Hindlimb muscle (tissue), 1 donor: ENCODE measurements at places on chromosomes 6 and 20. TPM values are rescaled to one million over a fixed set of nuclear protein-coding genes. Genes with fewer than 3 reads are reported as not detected.
A peak's percentile ranks its signal among the peaks of the same experiment; 100 is the strongest.

SLC35D3 gene
- polyA plus RNA-seq: not detected

TINAG gene
- not detected for polyA plus RNA-seq

CTAGE9 gene
- not detected for polyA plus RNA-seq

PNLDC1 gene
- 0.39 TPM for polyA plus RNA-seq

TMEM217 gene
- 0.72 TPM for polyA plus RNA-seq

CST9L gene
- polyA plus RNA-seq: not detected

XRN2 gene
- polyA plus RNA-seq: 44.0 TPM

XKR7 gene
- 0.05 TPM for polyA plus RNA-seq

KDM1B gene
- polyA plus RNA-seq: 33.8 TPM

PTPN1 gene
- 19.3 TPM for polyA plus RNA-seq

CGA gene
- polyA plus RNA-seq: 0.54 TPM

ELOVL2 gene
- polyA plus RNA-seq: 2.1 TPM

PRSS16 gene
- not detected for polyA plus RNA-seq

TLDC2 gene
- 1.0 TPM for polyA plus RNA-seq

GRCh38 chr20:24676353-24676977 lies 207.0 kb downstream of the SYNDIG1 start:
- no peak for DNase-seq

- no peak for DNase-seq
These were observed 60.4 kb upstream of the FOXQ1 start for GRCh38 chr6:1251198-1252155.

GRCh38 chr6:30590509-30590908 lies 19.3 kb downstream of the ABCF1 start:
- no peak for DNase-seq

DNA sequence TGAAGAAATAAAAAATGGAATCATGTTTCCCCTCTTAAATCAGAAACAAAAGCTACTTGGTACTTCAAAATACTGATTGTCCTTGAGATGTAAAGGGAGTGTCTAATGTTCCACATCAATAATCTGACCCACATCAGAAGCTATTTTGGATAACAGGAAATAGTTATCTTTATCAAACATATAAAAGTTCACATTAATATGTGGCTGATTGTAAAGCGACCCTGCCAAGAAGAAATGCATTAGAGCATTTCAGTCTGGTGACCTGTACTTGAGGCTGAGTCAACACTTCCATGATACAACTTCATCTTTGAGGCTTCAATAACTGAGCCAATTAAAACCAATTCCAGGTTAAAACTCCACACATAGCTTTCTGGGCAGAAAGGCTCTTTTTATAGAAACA lies 31.8 kb downstream of the SYNE1 start:
- DNase-seq: no peak

DNA sequence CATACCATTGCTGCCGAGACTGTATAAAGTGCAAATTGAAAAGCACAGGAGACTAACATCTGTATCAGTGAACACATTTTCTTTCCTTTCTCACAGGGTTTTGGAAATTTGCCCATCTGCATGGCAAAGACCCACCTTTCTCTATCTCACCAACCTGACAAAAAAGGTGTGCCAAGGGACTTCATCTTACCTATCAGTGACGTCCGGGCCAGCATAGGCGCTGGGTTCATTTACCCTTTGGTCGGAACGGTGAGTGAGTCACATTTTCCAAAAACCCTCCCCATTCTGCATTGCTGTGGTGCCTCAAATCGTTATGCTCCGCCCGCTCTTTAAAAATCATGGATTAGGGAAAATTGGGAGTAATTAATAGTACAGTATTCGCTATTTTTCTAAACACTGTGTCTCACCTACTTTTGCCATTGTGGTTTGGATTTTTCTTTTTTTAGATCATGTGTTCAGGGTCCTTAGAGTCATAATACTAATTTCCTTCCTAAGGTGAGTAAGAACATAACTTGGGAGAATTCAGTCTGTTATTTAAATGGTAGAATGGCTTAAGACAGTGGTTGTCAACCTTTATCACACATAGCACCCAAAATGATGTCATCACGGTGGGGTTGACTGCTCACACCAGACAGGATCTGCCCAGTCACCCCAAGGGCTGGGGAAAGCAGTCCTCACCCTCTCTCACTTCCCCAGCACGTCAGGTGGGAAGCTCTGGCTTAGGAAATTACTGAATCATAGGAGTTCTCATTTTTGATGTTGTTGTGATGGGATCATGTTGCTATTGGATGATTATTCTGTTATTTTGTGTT lies 171.6 kb downstream of the MTHFD1L start:
- no peak for DNase-seq

- no peak for DNase-seq
These were observed 444.3 kb upstream of the NRSN1 start for GRCh38 chr6:23681743-23682142.

DNA sequence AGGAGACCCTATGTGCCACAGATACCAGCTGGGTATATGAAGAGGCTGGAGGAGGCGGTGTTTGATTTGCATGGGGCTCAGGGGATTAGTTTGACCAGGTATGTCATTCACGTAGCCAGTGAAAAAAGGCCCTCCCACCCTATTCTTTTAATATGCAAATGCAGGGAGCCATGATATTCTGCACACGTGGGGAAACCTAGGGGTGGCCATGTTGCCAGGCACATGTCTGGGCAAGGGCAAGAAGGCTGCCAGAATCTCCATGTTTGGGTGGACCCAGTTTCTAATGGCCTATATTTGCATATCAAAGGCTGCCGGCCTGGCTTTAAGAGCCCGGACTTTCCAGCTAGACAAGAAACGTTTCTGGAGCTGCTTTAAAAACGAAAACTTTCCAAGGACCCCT lies 60.4 kb downstream of the SOX4 start:
- no peak for DNase-seq

GRCh38 chr20:32875673-32876072 lies 16.9 kb downstream of the EFCAB8 start:
- no peak for DNase-seq

DNA sequence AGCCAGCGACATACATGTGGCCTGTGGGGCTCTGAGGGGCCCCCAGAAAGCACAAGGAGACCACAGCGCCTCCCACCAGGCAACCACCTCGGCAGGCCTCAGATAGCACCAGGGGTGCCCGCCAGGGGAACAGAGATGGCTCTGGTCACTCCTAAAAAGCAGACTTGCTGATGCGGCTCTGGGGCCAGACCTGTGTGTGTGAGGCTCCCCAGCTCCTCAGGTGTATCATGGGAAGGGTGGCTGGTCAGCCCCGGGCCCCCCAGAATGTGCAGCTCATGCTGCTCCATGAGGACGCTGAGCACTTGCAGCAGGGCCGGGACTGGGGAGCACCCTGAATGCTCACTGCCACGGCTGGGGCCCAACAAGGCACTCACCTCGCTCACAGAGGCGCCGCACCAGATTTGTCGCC lies 60.2 kb downstream of the PYGB start:
- no peak for DNase-seq

DNA sequence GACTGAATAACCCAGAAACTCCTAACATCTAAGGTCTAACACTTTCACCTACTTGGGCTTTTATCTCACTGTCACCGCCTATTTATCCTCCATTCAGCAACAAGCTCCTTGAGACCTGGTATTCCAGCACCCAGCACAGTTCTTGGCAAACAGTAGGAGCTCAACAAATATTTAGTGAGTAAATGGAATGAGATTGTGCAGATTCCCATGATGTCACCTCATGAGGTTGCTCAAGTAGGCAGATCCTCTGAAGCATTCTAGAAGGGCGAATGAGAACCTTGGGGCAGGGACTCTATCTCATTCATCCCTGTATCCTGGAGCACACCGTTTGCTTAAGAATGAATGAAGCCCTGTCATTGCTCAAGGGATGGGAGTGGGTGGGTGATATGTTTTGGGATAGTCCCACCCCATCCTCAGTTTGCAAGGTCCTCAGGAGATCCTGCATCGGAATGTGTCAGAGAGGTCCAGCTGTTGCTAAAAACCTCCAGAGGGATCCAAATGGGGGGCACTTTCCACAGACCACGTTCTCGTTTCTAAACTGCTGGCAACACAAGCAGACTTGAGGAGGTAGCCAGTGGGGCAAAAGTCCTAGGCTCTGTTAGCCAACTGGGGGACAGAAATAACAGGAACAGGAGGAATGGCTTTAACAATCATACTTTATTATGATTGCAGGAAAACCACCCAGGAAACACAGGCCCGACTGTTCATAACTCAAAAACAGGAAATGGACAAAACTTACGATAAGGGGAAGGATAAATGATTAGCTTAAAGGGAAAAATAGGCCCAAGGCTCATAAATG lies 42.0 kb downstream of the EDN1 start:
- no peak for DNase-seq

GRCh38 chr6:56683882-56684281 lies 41.2 kb upstream of the DST start:
- DNase-seq: no peak

DNA sequence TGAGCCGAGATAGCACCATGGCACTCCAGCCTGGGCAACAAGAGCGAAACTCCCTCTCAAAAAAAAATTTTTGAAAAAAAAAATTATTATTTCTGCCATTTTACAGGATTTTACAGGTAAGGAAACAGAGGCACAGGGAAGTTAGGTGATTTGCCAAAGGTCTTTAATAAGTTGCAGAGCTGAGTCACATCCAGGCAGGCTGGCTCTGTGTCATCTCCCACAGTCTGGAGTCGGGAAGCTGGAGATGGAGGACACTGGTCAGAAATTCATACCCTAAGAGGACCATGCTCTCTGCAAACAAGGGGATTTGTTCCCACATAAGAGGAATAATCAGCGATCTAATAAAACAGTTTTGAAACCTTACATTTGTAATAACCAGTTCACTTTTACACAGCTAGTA lies 24.1 kb downstream of the HECA start:
- no peak for DNase-seq

- DNase-seq: no peak
These were observed 312.6 kb downstream of the CLIC5 start for GRCh38 chr6:45702849-45703739.

DNA sequence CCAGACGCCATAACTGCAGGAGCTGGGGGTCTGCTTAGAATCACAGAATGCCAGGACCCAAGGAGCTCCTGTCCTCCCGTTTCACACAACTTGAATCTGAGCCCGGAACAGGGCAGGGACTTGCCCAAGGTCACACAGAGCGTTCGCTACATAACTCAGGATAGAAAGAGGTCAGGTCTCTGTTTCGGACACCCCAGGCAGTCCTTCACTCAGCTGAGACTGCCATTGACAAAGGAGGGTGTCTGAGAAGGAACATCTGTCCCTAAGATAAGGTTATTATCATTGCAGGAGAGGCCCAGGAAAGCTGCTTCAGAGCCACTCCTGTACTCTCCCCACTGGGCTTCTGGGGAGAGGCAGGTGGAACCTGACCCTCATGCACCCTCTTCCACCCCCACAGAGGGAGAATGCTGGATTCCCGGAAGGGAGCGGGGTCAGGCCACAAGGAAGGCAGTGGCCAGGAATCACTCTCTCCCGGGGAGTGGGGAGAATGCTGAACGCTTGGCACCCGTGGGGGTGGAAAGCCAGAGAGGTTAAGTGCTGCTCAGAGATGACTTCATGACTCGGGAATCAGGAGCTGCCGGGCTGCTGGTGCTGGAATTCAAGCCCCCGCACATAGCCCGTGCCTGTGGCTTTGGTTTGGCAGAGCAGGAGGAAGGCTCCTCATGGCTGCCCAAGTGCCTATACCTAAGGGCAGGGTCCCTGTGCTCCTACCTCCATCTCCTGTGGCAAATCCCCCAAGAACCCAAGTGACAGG lies 10.7 kb downstream of the SDC4 start:
- DNase-seq: no peak

GRCh38 chr20:35571555-35571954 lies 29.7 kb downstream of the ERGIC3 start:
- no peak for DNase-seq

DNA sequence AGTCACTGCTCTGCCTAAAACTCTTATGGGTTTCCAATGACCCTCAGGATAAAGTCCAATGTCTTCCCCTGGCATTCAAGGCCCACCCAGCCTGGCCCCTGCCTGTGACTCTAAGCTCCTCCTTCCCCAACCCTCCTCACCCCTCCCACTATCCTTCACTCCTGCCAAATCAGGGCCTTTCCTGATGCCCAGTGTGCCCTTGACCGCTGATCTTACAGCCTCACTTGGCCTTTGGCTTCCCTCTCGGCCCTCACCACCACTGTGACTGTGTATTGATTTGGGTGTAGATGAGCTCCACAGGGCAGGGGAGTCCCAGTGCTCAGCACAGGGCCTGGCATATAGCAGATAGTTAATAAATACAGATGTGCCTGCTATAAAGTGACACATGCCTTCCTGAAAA lies 115.7 kb downstream of the TOX2 start:
- no peak for DNase-seq

- DNase-seq: no peak
These were observed 3.8 kb upstream of the EEF1A2 start for GRCh38 chr20:63502671-63503172.

DNA sequence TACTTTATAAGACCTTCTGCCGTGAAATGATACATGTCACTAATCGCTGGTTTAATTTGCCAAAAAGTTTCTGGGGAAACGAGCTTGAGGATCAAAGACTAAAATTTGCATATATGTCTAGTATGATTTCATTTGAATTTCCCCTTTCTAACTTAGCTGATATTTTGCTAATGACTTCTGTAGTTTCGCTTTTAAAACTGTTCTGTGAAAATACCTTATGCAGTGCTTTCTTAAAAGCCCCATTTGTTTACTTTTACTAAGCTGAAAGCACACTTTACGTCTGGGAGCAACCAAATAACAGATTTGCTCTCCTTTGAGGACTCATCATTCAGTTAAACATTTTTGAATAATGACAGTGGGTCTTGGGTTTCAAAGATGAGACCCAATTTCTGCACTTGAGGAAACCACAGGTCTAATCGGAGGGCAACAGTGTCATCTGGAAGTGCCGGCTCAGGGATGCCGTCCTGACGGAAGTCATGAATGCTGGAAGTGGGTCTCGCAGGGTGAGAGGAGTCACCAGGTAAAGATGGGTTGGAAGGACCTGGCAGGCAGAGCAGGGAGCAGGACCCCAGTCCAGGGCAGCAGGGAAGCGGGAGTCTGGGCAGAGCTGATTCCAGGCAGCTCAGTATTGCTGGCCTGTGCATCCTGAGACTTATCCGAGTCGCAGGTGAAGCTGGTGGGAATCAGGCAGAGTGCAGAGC lies 33.2 kb downstream of the PLEKHG1 start:
- DNase-seq: no peak

- no peak for DNase-seq
These were observed 1.1 kb upstream of the FAXC start for GRCh38 chr6:99350573-99350972.

GRCh38 chr6:22770054-22770453 lies 200.7 kb downstream of the HDGFL1 start:
- no peak for DNase-seq

- DNase-seq: peak; percentile 17
These were observed 13.7 kb downstream of the RIPK1 start for GRCh38 chr6:3081960-3082359.

GRCh38 chr6:142945049-142945445 lies at the start of gene HIVEP2:
Gene HIVEP2 (minus strand): TSS chr6:142945176. CDS start chr6:142774738, 170,438 bp downstream.
- peak; percentile 85 for DNase-seq

- DNase-seq: no peak
These were observed 12.8 kb downstream of the C6orf141 start for GRCh38 chr6:49563006-49563886.

GRCh38 chr20:23112595-23112994 lies 26.5 kb upstream of the CD93 start:
- no peak for DNase-seq
